ENCODE measurements at places on chromosomes 12 and 14.

- DNase-seq, result no peak
Measured at GRCh38 chr14:70237710-70238109, 49.0 kb upstream of the SLC8A3 start.

DNA sequence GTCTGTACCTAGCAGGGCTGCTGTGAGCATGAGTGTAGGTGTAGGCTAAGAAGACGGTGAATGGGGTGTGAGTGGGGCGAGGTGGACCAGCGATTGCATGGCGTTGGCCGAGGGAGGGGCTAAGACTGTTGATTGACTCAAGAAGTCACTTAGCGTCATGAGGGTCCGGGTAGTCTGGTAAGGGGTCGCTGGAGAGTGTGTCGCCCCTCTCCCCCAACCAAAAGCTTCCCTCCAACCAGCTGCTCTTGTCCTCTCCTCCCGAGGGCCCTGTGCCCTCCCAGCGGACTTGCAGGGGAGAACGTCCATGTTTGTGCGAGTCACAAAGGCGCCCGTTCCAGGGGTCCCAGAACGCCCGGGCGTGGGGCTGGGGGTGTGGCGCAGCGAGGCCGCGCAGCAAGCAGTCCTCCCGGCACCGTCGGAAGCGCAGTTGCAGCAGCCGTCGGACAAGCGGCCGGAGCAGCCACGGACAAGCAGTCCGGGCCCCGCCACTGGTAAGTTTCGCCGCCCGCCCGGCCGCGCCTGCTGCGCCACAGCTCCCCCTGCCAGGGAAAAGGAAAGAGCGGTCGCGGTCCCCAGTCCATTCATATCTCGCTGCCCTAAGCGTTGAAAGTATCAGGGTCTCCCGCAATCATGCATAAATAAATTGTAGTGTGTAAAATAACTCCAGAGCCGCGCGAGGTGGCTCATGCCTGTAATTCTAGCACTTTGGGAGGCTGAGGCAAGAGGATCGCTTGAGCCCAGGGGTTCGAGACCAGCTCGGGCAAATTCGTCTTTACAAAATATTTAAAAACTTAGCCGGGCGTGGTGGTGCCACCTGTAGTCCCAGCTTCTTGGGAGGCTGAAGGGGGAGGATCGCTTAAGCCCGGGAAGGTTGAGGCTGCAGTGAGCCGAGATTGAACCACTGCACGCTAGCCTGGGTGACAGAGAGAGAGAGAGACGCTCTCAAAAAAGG, at the start of gene CCDC63:
TSS of gene CCDC63 (plus strand) at position 373 of the 952 bp plus-strand sequence. CDS start 5,968 bp downstream, outside the sequence.
- DNase-seq, result peak; percentile 67

- DNase-seq, result no peak
Measured at GRCh38 chr12:118337194-118337838, 35.4 kb downstream of the TAOK3 start.

DNA sequence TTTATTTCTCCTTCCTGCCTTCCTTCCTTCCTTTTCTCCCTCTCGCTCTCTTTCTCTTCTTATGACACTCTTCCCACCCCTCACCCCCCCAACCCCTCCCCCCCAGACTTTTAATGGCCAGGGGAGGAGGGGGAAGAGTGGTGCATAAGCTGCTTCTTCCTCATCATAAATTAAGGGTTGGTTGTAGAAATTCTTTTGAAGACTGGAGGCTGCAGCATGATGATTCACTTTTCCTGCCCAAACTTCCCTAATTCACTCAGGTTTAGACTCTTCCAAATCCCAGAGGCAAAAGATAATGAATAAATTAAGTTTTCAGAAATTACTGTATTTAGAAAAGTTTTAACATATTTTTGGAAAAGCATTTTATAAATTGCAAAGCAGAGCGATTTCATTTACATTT, 58.2 kb downstream of the GRIP1 start:
- no peak for DNase-seq

GRCh38 chr14:60356906-60357550, 108.0 kb downstream of the PPM1A start:
- DNase-seq, result no peak

DNA sequence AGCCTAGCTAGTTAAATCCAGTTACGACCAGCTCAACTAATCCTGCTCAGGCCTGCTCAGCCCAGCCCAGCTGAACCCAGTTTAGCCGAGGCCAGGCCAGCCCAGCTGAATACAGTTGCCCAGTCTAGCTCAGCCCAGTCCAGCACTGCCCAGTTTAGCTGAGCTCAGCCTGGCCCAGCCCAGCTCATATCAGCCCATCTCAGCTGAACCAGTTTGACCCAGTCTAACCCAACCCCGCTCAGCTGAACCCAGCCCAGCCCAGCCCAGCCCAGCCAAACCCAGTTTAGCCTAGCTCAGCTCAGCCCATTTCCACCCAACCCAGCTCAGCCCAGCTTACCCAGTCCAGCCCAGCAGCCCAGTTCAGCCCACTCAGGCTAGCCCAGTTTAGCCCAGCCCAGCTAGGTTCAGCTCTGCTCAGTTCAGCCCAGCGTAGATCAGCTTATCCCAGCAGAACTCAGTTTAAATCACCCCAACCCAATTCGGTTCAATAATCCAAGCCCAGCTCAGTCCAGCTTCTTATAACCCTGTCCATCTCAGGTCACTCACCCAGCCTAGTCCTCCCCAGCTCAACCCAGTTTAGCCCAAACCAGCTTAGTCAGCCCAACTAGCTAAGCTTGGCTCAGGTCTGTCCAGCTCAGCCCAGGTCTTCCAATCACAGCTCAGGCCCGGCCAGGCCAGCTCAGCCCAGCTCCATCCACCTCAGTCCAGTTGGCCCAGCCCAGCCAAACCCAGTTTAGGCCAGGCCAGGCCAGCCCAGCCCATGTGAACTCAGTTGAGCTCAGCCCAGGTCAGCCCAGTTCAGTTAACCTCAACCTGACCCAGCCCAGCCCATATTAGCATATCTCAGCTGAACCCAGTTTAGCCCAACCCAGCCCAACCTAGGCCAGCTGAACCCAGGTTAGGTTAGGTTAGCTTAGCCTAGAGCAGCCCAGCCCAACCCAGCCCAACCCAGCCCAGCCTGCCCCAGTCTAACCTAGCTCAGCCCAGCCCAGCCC, 76.7 kb downstream of the TMEM121 start:
- DNase-seq, result peak; percentile 41

DNA sequence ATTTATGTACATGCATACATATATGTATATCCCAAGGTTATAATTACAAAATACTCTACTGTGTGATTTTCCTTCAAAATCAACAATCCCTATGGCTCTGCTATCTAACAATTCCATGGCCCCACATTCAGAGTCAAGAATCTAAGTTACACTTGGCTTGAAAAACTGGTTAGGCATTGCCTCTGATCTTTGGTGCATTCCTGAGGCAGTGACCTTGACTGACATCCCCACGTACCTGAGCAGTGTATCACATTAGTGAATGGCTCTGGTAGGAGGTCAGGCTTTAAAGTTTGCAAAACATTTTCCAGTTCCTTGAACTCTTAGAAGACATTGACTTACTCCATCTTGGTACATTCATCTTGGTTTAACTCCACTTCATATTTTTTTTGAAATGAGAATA, 8.5 kb upstream of the STON2 start:
- DNase-seq, result no peak

GRCh38 chr12:104498211-104498801, 41.6 kb downstream of the CHST11 start:
- no peak for DNase-seq

DNA sequence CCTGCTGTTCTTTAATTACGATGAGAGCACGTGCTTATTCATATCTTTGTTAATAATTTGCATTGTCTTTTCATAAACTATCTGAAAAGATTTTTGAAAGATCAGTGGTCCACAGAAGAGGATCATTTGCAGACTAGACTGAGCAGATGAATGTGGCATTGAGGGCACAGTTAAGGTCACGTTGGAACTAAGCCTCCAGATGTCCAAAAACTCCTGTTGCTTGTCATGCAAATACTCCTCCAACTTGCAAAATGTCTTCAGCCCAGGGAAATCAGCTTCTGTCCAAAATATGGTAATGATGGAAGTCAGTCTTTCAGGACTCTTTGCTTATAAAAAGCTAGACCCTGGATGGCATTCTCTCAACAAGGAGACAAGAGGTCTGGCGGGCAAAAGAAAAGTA, 201.6 kb upstream of the TMEM260 start:
- DNase-seq, result no peak
